ENCODE measurements at places on chromosomes 2 and 18.

DNA sequence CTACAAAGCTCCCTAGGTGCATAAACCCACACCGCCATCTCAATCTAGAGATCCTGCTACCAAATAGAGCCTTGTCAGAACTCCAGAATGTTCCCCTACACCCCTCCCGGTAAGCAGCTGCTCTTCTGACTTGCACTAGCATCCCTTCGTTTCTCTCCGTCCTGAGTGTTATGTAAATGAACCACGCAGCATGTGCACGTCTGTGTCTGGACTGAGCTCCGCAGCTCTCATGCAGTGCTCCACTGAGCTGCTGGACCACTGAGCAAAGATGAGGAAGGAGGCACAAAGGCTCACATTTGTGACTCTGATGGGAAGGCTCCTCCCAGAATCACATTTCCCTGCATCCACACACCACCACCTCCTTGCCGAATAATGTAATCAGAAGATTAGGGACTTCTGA, 203.6 kb downstream of the MYT1L start:
- DNase-seq, result no peak

DNA sequence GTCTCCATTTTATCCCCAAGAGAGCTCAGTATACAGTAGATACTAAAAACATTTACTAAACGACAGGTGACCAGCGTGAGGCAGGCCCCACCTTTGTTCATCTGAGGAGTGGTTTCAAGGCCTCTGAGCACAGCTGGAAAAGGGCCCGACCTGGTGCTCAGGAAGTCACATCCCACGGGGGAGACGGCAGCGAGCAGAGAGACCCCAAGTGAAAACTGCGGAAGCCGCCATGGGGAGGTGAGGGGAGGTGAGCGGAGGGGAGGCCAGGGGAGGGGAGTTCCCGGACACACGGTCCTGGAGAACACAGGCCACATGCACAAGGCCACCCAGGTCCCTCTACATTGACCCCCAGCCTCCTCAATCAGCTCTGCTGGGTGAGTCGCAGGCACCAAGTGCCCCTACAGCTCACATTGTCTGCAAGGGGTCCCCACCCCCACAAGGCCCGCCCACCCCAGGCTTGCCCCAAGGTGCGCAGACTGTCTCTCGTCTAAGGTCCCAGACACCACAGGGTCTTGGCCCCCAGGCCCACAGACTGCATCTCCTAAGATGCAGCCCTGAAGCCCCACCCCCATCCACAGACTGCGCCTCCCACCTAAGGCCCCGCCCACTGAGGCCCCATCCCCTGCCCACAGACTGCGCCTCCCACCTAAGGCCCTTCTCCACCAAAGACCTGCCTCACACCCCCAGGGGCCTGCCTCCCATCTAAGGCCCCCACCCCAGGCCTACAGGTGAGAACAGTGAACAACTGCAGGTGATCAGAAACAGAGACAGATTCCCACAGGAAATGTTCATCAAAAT, 19.1 kb downstream of the PARD6G start:
- DNase-seq, result no peak

GRCh38 chr2:231523451-231524285, 6.6 kb downstream of the NMUR1 start:
- no peak for DNase-seq

DNA sequence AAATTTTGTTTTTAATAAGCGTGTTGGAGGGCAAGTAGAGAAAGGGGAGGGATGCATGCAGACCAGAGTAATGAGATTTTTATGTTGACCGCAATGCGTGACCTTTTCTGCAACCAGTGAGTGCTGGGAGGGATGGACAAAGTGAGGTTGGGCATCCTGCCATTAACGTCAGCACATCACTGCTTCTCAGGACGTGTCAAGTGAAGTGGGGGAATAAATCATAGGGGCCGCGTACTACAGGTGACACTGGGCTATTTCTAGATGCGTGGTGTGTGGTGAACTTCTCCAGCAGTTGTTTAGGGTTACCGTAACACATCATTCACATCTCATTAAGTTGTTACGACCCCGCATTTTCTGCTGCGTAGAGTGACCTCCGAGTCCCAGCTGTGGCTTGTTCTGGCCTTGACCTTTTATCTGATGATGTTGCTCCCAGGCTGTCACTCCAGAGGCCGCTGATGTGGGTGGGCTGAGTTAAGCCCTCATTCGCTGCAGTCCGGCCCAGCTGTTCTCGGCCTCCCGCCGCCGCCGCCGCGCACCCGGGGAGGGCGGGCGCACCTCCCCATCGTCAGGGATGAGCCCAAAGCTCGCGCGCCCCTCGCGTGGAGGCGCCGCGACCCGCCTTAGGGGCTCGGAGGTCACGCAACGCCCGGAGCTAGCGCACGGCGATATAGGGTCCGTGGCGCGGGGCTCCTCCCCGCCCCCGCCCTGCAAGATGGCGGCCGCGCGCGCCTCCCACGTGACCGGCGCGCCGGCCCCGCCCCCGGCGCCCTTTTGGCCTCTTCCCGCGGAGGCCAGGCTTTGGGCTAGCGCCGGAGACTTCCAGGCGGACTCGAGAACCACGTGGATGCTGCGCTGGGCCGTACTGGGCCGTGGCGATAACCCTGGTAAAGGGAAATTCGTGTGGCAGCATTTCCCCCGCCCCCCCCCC, 3.5 kb downstream of the ZCCHC2 start:
- peak; percentile 75 for DNase-seq

DNA sequence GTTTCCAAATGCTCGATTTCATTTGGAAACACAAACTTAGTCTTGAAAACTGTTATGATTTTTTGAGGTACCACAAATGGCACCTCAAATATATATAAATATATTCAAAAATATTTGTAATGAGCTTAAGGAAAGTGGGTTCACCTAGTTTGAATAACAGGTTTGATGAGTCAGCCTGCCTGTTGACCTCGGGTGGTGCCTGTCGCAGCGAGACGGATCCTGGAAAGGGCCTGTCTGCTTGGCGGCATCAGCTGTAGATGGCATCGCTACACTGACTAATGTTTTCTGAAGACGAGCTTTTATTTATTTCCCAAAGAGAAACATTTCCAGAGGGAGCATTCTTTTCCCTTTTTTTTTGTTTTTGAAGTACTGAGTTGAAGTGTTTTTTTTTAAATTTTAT, 6.9 kb downstream of the ALLC start:
- DNase-seq, result no peak

- no peak for DNase-seq
Measured at GRCh38 chr18:54280220-54280569, 10.9 kb downstream of the POLI start.

GRCh38 chr2:128775914-128776285, 457.2 kb upstream of the HS6ST1 start:
- DNase-seq, result no peak
